NCI-H524 (cell line): ENCODE measurements at places on chromosomes 1 and 21.

GRCh38 chr1:157390651-157391050 is 161.7 kb downstream of the FCRL5 start:
- no peak for DNase-seq

GRCh38 chr1:8047112-8047511 is 21.0 kb upstream of the ERRFI1 start:
- no peak for DNase-seq

GRCh38 chr1:208332774-208333126 is 88.6 kb upstream of the PLXNA2 start:
- DNase-seq, result no peak

GRCh38 chr1:109148987-109149561 is 35.2 kb downstream of the ELAPOR1 start:
- DNase-seq, result peak; percentile 90

GRCh38 chr1:118223426-118223825 is 38.4 kb upstream of the SPAG17 start:
- peak; percentile 65 for DNase-seq

DNA sequence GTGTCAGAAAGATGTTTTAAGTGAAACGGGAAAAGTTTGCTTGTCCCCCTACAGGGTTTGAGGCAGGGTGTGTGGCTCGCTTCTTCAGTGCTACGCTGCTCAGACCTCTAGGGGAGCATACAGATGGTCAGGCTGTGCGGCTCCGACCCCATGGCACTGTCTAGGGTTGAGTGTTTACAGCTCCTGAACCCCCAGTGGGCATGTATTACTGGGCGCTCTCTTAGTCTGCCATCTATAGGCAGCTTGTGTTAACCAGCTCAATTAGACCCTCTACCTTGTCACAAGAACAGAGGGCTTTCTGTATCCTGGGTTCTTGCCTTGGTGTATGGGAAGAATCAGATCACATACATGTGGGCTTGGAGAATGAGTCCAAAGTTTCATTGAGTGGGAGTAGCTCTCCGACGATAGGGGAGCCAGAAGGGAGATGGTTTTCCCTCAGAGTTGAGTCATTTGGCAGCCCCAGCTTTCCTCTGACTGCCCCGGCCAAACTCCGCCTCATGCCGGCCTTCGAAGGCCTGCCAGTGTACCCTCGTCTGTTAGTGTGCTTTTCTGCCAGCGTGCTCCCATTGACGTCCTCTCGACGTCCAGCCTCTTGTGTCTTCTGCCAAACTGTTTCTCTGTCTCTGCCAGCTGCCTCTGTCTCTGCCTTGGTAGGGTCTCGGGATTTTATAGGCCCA is 38.6 kb upstream of the ADGRL4 start:
- peak; percentile 62 for DNase-seq

DNA sequence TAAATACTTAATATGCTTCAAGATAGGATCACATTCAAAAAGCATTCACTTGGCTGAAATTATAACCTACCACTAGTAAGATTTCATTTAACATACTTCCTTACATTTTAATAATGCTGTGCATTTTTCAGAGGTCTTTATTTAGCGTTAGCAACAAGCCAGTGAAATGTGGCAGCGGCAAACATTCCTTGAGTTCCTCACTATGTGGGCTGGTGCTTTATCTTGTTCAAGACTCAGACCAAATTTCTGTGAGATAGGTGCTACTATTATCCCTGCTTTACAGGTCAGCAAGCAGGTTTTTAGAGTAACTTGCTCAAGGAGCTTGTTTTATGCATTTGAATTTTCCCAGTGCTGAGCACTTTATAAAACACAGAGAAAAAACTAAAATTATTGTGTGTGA is 132.7 kb downstream of the PLPPR4 start:
- no peak for DNase-seq

- peak; percentile 7 for DNase-seq
These were observed 1671.1 kb downstream of the MRPL39 start for GRCh38 chr21:23936224-23936623.

DNA sequence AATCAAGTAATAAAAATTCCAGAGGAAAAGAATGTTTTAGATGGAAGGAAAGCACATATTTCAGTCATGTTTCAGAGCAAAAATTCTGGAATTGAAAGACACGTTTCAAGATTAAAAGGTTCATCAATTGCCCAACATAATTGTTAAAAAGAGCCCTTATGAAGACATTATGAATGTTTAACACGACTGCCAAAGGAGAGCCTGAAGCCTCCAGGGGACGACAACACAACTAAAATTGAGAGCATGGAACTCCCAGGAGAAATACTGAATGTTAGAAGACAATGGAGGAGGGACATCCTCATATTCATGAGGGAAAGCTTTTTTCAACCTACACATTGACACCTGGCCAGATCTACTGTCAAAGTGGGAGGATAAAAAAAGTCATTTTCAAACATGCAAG is 16.0 kb downstream of the OR2T11 start:
- peak; percentile 18 for DNase-seq

- DNase-seq, result no peak
These were observed 131.8 kb downstream of the NEGR1 start for GRCh38 chr1:72150508-72150907.

GRCh38 chr1:88984569-88984968 is 7.9 kb downstream of the KYAT3 start:
- no peak for DNase-seq

GRCh38 chr21:15415541-15416261 is 314.1 kb upstream of the USP25 start:
- DNase-seq, result no peak

- no peak for DNase-seq
These were observed 8.7 kb upstream of the ECE1 start for GRCh38 chr1:21298981-21299391.

DNA sequence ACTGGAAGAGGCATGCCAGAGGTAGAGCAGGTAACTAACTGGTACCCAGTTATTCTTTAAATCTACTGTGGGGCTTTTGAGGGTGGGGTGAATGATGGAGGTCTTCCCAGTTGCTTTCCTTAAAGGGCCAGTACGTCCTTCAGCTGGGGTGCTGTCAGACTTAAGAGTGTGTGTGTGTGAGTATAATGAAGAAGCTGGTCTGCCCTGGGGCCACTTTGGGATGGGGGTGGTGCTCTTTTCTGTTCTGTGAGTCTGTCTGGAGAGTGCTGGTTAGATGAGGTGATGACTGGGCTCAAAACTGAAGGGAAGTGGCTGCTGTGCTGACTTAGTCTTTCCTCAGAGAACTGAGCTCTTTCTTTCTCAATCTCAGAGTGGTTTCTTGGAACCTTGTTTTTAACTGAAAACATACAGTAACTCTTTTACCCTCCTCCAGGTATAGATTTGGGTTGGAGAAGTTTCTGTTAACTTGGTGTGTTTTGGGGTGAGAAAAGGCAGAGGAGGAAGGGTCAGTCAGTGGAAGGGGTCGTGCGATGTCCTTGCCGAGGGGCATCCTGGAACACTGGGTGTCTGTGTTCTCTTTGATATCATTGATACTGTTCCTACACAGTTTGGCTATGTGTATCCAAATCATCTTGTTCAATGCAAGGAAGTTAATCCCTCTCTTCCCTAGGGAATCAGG is 746 bp downstream of the MACF1 start:
- DNase-seq, result no peak
